ENCODE measurements at places on chromosomes 7 and 10.

DNA sequence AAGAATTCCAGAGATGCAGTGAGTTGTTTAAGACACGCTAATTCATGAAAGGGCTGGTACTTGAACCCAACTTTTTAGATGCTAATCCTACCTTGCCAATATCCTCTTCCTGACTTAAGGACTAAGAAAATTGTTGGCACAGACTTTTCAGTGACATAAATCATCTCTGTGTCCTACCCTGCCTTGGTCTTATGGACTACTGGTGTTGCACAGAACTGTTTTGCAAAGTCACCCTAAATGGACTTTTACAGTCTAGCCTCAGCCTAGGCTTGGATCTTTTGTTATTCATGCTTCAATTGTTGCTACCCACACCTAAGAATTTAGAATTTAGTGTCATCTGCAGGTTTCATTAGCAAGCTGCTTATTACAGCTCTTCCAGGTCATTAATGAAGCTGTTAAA is 112.7 kb downstream of the SORCS1 start:
- DNase-seq = no peak

- DNase-seq = no peak
Measured at GRCh38 chr7:116687801-116688201, 15.8 kb downstream of the MET start.

GRCh38 chr7:102432442-102433218 is 745 bp upstream of the ORAI2 start:
- no peak for DNase-seq

- DNase-seq = no peak
Measured at GRCh38 chr10:110822712-110823311, 48.9 kb upstream of the PDCD4 start.

- DNase-seq = no peak
Measured at GRCh38 chr7:20030915-20031362, 186.2 kb downstream of the MACC1 start.

- DNase-seq = peak; percentile 62
Measured at GRCh38 chr7:601595-602340, 82.1 kb upstream of the PDGFA start.

DNA sequence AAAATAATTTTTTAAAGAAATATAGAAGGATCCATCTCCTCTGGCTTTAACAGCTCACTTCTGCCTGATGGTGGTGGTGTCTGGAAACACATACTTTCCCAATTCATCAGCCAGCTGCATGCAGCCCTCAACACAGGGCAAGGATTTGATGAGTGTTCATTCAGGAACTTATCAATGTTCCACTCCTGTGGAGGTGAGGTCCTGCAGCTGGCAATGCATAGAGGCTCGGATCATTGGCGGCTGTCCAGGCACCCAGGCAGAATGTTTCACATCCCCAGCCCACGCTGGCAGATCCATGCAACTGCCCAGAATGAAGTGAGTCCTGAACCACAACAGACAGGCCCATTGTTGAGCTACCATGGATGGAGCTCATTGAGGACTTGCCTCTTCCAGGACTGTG is 55.2 kb upstream of the KCNMA1 start:
- no peak for DNase-seq

- no peak for DNase-seq
Measured at GRCh38 chr10:128859738-128860386, 607.2 kb upstream of the MGMT start.

DNA sequence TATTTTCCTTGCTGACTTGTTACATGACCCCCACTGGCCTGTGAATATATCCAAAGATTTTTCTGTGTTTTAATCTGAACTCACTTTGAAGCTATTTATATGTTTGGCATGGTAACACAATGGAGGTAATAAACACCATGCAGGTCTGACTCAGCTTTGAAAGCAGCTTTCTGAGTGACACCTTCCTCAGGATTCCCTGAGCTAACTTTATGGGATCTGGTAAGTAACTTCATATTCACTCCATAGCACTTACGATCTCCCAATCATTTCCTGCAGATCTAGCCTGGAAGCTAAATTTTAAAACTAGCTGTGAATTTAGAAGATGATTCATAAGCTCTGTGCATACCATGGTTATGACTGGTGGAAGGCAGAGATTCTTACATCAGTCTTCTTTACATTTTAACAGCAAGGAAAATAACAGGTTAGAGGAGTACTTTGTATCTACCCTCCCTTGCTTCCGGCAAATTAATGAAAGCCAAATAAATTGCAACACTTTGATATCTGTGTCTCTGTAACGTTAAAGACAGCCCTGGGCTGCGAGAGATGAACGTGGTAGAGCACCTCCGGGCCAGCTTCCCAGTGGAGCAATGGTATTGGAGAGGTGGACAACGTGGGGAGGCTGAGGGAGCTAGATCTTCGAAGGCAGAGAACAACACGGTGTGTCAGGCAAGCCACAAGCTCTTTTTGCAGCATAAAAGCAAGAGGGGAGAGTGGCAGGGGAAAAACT is 170.2 kb upstream of the KLF14 start:
- DNase-seq = no peak

DNA sequence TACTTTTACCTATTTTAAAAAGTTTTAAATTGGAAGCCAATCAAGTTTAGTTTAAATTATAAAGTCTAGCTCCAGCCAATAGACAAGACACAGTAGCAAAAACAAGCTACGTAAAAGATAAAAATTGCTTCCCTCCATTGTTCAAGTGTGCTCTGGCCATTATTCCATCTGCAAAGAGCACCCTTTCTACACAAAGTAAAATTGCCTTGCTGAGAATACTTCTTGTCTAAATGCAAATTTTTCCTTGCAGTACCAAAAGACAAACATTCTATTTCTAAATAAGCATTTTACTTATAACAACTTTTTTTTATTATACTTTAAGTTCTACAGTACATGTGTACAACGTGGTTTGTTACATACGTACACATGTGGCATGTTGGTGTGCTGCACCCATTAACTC is 75.9 kb upstream of the ZNF746 start:
- DNase-seq = no peak

DNA sequence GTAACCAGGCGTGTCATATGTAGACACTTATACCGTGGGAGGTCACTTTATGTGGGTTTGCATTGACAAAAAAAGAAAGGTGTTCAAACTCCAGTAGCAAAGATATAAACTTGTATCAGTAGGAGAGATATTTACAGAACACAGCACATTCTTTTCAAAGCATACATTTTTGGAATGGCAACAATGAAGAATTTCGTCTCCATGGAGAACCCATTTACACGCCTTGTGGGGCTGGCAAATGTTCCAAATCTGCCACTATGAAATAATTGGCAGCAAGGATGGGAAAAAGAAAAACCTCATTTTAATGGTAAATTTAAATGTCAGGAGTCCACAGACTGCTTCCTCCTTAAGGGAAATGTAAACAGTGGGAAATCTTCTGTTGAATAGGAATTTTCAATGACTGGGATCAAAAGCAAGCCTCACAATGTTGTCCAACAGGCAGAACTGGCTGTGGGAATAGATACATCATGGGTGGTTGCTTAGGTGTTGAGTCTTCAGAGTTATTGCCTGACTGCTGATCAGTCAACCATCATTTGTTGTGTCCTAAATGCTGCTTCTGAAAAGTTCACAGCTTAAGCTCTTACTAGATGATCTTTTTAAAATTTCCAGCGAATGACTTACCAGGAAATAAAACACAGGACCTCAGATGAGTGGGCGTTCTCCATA is 256.6 kb upstream of the SEMA3C start:
- DNase-seq = no peak

GRCh38 chr10:29714096-29714874 is 79.5 kb upstream of the SVIL start:
- DNase-seq = no peak

- DNase-seq = no peak
Measured at GRCh38 chr7:20557116-20557515, 58.4 kb upstream of the ABCB5 start.

- no peak for DNase-seq
Measured at GRCh38 chr7:33998476-33998875, 93.1 kb downstream of the BMPER start.

- peak; percentile 9 for DNase-seq
Measured at GRCh38 chr10:69914398-69915214, 112.9 kb downstream of the COL13A1 start.

- DNase-seq = no peak
Measured at GRCh38 chr10:111347386-111348013, 270.7 kb downstream of the ADRA2A start.

DNA sequence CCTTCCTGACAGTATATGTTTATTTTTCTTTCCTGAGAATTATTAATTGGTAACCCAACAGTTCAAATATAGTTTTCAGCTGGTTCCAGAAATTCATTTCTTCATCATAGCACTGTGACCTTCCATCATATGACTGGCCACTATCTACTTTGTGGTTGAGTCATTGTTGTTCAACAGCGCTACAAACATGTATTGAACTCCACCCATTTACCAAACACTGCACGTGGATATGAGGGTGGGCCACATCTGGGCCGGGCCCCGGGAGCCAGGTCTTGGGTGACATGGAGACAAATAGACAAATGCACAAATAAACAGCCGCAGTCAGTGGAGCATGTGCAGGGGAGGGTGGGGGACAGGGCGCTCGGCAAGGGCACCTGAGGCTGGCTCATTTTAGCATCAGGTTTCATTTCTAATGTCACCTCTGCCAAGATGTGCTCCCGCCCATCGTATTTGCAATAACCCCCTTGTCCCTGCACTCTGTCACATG is 24.0 kb upstream of the EEPD1 start:
- no peak for DNase-seq

- DNase-seq = no peak
Measured at GRCh38 chr10:51257511-51258248, 183.4 kb downstream of the PRKG1 start.

DNA sequence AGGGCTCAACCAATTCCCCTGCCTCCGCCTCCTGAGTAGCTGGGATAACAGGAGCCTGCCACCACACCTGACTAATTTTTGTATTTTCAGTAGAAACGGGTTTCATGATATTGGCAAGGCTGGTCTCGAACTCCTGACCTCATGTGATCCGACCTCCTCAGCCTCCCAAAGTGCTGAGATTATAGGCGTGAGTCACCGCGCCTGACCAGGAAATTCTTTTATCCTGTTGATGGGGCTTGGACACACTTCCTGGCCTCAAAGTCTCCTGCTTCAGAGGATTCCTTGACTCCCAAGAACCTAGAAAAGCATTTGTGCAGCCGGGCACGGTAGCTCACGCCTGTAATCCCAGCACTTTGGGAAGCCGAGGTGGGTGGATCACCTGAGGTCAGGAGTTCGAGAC is 16.2 kb downstream of the ZNF425 start:
- no peak for DNase-seq

- DNase-seq = no peak
Measured at GRCh38 chr10:92839191-92840085, 8.9 kb upstream of the EXOC6 start.

DNA sequence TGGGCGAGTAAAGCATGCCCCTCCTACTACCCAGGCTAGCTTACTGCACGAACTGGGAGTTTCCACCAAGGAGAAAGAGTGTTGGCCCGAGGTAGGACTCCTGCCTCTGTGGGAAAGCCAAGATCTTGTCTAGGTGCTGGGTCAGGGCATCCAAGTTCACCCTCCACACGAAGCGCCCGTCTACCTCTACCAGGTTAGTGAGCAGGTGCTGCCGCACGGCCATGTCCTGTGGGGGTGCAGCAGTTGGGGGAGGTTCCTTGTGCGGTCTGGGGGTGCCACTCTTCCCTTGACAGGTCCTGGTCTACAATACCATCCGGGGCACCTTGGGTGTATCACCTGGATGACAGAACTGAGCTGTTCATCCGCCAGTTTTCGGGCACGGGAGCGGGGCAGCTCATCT is 1.7 kb downstream of the ABHD11 start:
- DNase-seq = no peak

DNA sequence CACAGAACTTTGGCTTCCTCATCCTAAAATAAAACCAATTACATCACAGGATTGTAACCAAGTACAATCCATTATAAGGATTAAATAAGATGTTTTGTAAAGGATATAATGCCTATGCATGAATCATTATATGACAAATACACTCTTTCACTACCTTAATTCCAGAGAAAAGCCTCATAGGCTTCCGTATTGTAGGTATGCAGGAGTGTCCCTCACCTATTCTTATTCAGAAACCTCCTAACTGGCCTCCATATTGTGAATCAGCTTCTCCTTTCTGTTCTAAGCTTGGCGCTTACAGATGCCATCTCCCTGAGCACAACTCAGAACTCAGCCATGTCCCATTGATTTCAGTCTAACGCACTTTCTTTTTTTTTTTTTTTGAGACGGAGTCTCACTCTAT is 69.6 kb upstream of the CAPZA2 start:
- DNase-seq = no peak

DNA sequence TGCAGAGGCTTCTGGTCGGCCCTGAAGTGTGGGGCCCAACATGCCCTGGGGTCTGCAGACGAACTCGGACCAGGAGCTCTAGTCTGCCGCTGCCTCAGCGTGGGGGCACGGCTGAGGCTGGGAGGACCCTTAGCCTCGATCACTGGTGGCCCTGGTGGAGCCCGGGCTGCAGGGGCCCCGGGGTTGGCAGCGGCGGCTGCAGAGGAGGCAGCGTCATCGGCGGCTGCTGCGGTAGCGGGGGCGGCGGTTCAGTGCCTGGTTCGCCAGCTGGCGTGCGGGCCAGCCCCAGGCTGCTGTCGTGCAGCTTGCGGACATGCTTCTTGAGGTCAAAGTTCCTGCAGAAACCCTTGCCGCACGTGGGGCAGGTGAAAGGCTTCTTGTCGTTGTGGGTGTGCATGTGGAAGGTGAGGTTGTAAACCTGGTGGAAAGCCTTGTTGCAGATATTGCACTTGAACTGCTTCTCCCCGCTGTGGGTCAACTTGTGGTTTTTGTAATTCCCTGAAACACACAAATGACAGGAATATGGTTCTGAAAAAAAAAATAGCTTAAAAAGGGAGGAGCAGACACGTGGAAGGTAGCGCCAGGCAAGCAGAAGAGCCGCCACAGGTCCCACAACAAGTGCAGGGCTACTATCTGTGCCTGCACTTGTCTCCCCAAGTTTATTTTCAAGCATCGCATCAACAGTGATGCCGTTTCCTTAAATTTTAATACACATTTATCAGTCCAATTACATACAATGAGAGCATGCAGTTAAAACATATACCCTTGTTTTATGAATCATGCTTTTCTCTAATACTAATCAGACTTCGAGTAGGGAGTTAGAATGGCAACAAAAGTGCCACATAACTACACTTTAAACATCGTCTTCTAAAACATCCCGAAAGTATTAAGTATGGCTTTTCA is 2.4 kb downstream of the FEZF1 start:
- no peak for DNase-seq

- no peak for DNase-seq
Measured at GRCh38 chr10:36597756-36598320, 527.6 kb upstream of the ANKRD30A start.

DNA sequence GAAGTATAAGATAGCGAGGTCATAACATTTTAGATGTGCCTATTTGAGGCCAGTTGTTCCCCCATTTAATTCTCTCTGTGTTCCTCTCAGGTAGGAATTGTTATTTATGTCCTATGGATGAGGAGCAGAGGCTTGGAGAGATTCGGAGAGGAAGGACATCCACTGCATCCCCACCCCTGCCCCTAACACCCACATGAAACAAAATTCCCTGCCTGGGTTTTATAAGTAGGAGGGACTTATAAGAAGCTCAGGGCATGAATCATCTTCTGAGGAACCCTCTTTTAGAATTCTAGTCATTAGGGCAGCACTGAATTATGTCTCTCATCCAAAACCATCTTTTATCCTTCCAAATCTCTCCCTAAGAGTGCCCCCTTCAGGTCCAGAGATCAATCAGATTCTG is 5.0 kb downstream of the CHAT start:
- DNase-seq = no peak
